Activated T-cell treated with anti-CD3 and anti-CD28 coated beads, Interleukin-2, amount 50 U/mL, for 48 hours (primary cell): ENCODE measurements at places on chromosomes 12 and 14.

GRCh38 chr14:93073910-93074769 is 41.6 kb downstream of the ITPK1 start:
- DNase-seq: no peak

DNA sequence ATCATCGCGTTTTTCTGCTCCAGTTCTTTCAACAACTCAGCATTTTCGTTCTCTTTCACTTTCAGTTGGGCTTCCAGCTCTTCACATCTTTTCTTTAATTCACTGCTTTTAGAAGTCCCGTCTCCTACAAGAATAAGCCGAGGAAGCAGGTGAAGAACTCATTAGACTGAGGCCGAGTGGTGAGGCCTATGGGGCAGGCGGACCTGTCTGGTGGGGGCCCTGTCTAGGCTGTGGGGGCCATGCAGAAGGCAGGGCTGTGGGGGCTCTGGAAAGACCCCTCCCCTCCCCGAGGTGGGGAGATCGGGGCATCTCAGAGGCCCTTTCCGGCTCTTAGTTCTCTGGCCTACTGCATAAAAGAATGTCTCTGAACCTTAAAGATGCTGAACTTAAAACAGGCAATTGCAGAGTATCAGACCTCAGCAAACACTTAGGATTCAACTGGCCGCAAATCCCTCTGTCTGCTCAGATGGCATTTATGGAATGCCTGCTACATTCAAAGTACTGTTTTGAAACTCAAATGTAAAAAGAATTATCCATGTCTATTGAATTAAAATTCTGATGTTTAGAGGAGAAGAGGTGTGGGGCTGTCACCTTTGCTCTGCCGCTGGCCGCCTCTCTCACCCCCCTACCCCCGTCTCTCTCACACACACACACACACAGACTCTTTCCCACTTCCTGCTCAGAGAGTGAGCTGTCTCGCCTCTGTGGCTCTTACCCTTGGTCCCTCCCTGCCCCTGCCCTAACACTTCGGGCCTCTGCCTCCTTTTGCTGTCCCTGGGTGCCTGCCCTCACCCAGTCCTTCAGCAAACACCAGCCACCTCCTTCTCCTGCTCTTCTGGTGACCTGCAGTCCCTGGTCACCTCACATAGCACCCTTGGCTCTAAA is 34.7 kb downstream of the CCDC92 start:
- DNase-seq: peak; percentile 62

- DNase-seq: no peak
Observed at GRCh38 chr12:47841910-47842309, 22.2 kb upstream of the HDAC7 start.

GRCh38 chr14:77965919-77966435 is 166.1 kb downstream of the ADCK1 start:
- DNase-seq: no peak

DNA sequence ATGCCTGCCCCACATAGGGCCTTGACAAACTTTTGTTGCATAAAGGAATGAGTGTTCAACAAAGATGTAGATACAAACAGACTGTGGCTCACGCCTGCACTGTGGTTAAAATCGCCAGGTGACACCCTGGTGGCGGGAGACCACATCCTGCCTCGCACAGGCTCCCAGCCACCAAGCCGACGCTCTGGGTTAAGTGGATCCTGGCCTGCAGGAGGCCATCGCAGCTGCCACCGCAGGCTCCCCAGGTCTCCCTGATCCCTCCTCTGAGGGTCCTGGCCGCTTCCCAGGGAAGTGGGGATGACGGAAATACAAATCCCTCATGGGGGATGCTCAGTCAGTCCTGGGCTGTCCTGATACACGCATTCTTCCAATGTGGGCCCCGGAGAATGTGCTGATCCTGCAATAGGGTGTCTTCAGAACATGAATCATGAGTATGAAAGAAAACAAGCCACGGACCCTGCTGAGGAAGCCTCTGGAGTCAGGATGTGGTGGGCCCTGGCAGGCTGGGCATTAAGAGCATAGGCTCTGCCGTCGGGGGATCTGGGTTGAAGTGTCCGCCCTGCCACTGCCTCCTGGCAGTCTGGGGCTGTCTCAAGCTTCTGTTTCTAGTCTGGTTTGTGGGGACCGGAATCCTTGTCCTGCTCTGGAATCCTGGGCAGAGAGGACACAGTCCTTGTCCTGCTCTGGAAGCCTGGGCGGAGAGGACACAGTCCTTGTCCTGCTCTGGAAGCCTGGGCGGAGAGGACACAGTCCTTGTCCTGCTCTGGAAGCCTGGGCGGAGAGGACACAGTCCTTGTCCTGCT is 53.5 kb upstream of the BEGAIN start:
- DNase-seq: peak; percentile 78
